Stimulated activated CD4-positive, alpha-beta T cell treated with anti-CD3 and anti-CD28 coated beads, Interleukin-12 subunit alpha, Interleukin-12 subunit beta, amount 100 ng/mL, for 24 hours (primary cell): ENCODE measurements at places on chromosomes 5 and 9.

DNA sequence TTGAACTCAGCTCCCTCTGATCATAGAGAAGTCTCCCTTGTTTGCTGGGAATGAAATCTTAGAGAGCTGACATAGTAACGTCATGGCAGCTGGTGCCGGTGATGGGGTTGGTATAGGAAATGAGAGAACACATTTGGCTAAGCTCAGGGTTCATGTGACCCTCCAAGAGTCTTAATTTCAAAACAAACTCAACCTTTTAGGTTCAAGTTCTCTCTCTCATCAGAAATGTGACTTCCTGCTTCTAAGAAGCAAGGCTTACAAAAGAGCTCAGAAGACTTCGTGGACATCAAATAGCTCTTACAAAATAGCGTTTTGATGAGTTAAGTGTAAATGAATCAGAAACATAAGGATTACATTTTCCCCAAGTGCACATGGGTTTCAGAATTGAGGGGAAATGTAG, 97.3 kb downstream of the PAPPA start:
- no peak for DNase-seq

- no peak for DNase-seq
Observed at GRCh38 chr9:14748373-14748772, 25.8 kb upstream of the CER1 start.

DNA sequence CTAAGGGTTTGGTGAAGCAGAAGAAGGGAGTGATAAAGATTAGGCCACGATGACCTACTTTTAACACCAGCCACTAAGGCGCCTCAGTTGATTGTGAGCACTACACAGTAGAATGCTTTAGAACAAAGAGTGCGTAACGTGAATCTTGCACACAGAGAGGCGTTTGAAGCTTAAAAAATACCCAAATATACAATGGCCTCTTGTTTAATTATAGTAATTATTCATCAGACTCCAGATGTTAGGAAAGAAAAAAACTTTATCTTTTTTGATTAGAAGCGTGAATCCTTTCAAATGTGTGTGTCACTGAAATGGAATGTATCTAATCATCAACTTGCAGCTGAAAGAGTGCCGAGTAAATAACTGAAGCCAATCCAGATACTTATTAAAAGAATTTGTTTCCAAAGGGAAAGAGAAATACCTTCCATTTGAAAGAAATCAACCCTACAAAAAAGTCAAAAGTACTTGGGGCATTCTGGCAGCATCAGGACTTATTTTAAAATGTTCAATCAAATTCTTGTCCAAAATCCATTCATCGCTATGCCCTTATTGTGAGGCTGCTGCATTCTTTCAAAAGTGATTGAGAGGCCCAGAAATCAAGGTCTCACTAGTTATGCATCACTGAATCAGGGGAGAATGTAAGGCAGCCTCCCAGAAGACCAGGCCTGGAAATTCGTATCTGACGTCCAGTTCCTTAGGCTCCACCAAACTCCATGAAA, 337.5 kb downstream of the ZNF608 start:
- DNase-seq: no peak

DNA sequence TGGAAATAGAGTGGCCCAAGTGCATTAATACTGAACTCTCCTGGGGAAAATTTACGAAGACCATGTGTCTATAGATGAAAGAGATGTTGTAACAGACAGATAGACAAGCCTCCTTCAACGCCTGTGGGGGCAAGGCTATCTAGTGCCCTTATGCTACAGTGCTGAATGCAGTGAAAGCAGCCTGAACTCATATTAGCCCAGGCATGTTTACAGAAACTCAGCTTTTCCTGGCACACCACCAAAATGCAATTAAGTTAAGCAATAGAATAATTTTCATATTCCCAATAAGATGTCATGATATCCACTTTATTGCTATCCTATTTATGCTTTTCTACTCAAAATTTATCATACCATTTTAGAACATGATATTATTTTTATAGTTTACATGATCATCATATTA, 277.0 kb downstream of the DIRAS2 start:
- no peak for DNase-seq

DNA sequence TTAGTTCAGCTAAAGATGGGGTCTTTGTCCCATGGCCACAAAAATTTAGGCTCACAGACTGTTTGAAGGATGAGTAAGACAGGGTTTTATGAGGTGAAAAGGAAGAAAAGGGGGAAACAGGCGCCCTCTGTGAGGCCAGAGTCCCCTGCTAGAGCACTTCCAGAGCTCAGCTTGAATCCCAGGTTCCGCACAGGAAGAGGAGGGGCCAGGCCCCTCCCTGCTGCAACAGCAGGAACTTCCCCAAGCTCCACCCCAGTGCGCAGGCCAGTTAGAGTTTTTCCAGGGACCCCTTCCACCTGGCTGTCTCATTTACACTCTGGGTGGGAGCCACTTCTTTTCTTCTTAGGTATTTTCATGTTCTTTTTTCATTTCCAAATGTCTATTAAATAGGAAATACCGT, 480.8 kb downstream of the PSAT1 start:
- no peak for DNase-seq

DNA sequence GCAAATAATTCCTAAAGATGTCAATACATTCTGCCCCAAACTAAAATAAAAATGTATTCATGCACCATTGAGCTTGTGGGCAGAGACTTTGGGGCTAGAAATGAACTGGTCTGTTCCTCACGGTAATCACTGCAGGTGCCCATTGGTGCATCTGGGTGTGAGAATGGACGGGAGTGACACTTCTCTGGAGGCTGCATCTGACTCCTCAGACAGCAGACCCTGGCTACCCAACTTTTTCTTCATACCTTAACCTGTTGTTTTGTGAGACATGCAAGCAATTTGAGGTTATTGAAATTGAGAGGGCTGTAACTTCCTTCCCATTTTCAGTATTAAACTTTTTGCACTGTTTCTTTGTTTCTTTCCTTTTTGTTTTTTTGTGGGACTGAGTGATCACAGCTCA, 333.4 kb downstream of the ICE1 start:
- DNase-seq: no peak

GRCh38 chr5:82164977-82165713, 113.0 kb downstream of the RPS23 start:
- no peak for DNase-seq

GRCh38 chr5:10715605-10716290, 45.3 kb downstream of the DAP start:
- no peak for DNase-seq

- no peak for DNase-seq
Observed at GRCh38 chr9:120071760-120072159, 508.2 kb downstream of the CDK5RAP2 start.

DNA sequence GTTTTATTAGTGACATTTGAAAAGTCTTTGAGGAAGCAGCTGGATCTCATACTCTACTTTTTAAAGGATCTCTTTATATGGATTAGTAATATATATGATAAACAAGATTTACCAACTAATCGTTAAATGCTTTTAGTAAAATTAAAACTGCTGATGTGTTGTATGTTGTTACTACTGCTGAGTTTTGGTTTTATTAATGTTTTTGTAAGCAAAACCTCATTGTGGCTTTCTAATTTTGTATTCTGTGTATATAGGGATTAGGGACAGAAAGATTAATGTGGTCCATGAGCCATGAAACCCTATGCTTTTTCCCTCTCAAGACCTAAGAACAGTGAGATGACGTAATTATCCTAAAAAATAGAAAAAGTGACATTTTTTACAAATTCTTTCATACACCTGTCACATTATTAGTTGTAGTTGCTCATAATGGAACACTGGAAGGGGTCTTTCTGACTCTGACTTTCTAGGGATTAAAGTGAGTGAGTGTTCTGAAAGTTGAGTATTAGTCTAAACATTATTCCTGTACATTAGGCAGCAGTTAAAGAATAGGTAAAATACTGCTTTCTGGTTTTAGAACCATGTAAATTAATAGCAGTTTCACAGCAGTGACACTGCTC, 85.9 kb downstream of the SLC12A2 start:
- no peak for DNase-seq

- no peak for DNase-seq
Observed at GRCh38 chr5:138489683-138490061, 24.4 kb downstream of the EGR1 start.

GRCh38 chr5:53994148-53994547, 316.2 kb downstream of the ARL15 start:
- DNase-seq: no peak

- no peak for DNase-seq
Observed at GRCh38 chr9:6711403-6711802, 46.4 kb upstream of the KDM4C start.

DNA sequence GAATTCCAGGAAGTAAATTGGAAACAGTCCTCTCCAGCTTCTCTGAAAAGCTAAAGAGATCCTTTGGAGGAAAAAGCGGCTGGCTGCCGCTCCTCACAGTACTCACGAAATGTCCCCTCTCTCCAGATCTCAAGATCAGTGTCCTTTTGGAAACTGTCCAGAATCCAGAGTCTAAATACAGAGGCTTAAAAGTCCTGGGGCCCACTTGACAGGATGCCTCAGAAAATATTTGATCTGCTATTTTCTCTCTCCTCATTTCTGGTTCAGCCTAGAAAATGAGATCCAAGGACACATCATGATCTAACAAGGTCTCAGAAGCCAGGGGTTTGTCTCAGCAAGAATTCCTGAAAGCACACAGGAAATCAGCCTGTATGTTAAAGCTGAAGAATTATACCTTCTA, 7.2 kb downstream of the C1QTNF2 start:
- DNase-seq: no peak

GRCh38 chr5:5933651-5934050, 444.7 kb downstream of the MED10 start:
- no peak for DNase-seq

- DNase-seq: no peak
Observed at GRCh38 chr5:133273661-133274596, 222.1 kb downstream of the HSPA4 start.

DNA sequence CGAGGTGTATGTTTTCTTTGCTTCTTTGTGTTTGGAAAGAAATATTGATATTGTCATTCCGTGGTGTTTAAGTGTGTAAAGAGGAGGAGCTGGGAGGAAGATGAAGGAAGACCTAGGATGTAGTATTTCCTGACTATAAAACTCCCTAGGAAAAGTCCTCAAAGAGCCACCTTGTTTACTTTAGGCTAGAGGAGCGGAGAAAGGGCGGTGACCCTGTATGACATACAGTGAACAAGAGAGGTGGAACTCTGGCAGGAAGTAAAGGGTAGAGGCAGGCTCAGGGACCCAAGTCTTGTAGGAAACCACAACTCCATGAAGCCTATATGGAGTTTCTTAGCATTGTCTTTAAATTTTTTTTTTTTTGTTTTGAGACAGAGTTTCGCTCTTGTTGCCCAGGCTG, 303.9 kb downstream of the DOCK8 start:
- DNase-seq: no peak

DNA sequence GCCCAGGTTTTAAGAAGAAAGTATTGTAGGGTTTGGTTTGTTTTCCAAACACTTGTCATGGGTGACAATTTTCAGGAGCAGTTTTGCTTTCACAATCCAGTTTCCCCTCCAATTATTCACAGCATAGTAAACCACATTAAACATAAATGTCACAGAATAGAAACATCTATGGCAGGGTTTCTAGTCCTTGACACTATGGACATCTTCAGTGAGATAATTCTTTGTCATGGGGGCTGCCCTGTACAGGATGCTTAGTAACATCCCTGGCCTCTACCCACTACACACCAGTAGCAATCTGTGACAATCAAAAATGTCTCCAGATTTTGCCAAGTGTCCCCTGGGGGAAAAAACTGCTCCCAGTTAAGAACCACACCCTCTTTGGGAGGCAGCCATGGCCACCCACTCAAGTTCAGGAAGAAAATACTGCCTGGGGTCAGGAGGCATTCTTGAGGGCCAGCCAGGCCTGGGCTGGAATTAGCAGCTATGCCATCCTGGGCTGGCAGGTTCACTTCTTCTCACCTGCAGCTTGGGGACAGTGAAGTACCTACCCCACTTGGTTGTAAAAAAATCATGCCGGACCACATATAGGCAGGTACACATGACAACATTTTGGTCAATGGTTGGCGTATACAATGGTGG, 116.3 kb downstream of the HSD17B3 start:
- DNase-seq: no peak

DNA sequence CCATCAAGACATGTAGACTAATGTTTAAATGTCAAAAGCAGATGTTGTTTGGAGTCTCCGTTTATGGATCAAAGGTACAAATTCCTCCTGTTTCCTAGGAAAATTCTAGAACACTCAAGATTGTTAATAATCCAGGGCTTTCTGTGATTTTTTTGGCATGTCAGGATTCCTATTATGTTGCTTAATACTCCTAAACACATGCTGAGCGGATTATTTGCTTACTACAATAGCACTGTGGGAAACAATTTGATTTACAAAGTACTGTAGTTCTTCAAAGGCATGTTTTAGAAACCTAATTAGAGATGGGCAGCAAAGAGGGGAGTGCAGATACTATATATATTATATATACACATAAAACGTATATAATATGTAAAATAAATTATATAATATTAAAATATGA, 19.0 kb upstream of the SCAMP1 start:
- no peak for DNase-seq

- no peak for DNase-seq
Observed at GRCh38 chr9:83473488-83473971, 64.7 kb downstream of the FRMD3 start.

GRCh38 chr5:591746-592145, 20.4 kb upstream of the CEP72 start:
- DNase-seq: no peak

- peak; percentile 50 for DNase-seq
Observed at GRCh38 chr5:58886315-58887207, 303.7 kb downstream of the RAB3C start.

- DNase-seq: no peak
Observed at GRCh38 chr9:17810728-17811571, 232.1 kb downstream of the SH3GL2 start.
